NCI-H748 treated with DMSO at 0.1 percent for 48 hours (cell line): ENCODE measurements at places on chromosomes 13 and 19.

DNA sequence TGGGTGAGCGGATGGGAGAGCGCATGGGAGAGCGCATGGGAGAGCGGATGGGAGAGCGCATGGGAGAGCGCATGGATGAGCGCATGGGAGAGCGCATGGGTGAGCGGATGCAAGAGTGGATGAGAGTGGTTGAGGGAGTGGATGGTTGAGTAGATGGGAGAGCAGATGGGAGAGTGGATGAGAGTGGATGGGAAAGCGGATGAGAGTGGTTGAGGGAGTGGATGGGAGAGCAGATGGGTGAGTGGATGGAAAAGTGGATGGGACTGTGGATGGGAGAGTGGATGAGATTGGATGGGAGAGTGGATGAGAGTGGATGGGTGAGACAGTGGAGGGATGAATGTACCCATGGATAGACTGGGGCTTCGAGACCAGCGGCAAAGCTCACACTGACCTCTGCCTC lies 8.6 kb upstream of the TEKTIP1 start:
- DNase-seq: no peak

- peak; percentile 88 for DNase-seq
Measured at GRCh38 chr13:22235285-22235949, 564.5 kb downstream of the FGF9 start.

- no peak for DNase-seq
Measured at GRCh38 chr13:33263976-33264619, 21.5 kb downstream of the STARD13 start.

DNA sequence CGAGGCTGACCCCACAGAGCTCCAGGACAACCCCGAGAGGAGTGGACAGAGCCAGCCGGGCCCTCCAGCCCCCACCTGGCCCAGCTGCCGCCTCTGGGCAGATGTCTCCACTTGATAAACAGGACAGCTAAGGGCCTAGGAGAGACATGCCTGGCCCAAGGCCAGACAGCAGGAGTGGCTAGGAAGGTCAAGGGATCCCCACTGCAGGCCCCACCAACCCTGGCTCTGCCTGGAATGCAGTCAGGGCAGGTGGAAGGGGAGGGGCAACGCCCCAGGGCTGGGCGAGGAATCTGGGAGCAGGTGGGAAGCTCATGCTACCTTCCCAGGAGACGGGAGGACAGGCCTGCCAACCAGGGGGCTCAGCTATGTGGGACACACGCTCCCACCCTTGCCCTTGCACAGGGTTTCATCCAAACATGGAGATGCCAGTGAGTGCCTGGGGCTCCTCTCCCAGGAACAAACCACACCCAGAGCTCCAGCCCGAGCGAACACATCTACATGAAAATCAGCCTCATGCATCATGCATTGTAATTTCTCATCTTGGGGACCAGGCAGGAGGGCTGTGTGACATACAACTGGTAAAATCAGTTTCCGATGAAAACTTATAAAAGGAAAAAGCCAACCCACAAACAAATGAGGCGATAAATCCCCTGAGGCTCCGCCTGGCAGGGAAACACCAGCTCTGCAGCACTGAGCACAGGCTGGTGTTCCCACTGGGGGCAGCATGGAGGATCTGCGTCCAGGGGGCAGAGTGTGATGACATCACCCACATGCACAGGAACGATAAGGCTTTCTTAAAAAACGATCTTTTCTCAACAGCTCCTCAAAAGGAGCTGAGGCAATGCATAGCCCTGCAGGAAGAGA lies 25.0 kb downstream of the SH3GL1 start:
- no peak for DNase-seq

DNA sequence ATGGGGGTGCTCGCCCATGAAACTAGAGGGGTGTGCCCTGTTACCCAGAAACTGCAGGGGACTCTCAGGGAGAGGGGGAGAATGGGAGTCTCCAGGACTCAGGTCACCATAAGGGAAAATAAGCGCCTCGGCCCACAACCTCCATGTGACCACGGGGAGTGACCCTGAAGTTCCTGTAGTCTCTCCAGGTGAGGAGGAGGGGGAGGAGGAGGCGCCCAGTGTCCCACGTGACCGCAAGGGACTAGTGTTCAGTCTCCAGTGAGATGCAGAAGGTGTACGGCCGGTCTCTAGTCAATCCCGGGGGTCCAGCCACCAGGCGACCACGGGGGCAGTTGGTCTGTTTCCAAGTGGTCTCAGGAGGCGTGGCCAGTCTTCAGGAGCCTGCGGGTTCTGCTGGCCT lies 16.0 kb downstream of the TM6SF2 start:
- DNase-seq: no peak

DNA sequence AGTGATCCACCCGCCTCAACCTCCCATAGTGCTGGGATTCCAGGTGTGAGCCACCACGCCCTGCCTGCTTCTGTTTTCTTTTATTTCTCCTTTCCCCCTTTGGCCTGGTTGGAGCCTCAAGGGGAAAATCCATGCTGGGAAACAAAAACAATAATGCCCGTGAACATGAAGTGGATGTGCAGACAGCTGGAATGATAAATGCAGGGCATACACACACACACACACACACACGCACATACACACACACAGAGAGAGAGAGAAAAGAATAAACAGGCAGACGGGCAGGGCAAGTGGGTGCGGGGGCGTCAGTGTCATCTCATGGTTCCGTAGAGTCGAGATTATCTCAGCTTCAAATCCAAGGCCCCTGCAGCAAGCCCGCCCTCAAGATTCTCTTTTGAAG lies 4.4 kb upstream of the PLEKHF1 start:
- no peak for DNase-seq

DNA sequence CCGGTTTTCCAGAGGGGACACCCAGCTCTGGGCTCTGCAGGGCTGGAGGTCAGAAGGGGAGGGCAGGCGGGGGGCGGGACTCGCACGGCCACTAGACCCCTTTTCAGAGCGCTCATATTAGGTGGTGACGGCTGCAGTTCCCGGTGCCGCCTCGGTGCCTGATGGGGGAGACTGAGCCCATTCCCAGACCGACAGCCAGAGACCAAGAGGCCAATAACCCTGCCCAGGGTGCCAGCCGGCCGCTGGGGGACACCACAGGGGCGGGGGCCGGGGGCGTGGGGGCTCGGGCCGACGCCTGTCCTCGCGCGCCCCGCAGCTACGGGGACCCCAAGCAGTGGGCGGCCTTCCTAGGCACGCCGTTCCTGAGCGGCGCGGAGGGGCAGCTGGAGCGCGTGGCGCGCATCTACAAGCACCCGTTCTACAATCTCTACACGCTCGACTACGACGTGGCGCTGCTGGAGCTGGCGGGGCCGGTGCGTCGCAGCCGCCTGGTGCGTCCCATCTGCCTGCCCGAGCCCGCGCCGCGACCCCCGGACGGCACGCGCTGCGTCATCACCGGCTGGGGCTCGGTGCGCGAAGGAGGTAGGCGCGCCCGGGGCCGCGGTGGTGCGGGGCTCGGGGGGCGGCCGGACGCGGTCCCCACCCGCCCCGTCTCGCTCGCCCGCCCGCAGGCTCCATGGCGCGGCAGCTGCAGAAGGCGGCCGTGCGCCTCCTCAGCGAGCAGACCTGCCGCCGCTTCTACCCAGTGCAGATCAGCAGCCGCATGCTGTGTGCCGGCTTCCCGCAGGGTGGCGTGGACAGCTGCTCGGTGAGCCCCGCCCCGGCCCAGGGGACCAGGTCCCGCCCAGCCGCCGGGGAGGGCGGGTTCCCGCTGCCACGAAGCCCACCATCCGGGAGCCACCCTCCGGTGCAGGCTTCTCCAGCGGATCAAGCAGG lies 2.4 kb downstream of the TIMM13 start:
- no peak for DNase-seq

- no peak for DNase-seq
Measured at GRCh38 chr19:48755084-48755641, at the start of gene FGF21. TSS of gene FGF21 (plus strand) at chr19:48755524. CDS start at chr19:48756237, 713 bp downstream.

DNA sequence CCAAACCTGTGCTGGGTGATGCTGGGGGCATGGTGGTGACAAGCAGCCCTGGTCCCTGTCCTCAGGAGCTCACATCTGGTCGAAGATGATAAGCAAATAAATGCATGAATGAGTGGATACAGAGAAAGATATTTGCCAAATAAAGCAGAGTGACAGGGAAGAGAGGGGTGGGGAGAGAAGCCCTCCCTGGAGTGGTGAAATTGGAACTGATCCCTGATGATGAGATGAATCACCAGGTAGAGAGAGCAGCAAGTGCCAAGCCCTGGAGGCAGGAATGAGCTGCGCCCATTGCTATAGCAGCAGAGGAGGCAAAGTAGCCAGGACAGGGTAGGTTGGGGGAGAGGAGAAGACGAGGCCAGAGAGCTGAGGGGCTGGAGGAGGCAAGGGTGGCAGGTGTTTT lies 13.7 kb downstream of the FXYD5 start:
- no peak for DNase-seq

DNA sequence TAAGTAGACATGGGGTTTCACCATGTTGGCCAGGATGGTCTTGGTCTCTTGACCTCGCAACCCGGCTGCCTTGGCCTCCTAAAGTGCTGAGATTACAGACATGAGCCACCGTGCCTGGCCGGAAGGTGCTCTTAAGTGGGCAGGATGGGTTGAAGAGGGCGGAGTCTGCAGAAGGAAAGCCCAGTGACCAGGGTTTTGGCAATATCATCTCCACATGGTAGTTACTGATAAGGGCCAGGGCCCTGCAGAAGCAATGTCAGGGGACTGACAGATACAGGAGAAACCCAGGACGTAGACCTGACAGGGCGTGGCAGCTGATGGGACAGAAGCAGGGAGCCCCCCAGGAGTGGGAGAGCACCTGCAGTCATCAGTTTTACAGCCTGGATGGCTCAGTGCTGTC lies 45.7 kb upstream of the RNF113B start:
- no peak for DNase-seq

DNA sequence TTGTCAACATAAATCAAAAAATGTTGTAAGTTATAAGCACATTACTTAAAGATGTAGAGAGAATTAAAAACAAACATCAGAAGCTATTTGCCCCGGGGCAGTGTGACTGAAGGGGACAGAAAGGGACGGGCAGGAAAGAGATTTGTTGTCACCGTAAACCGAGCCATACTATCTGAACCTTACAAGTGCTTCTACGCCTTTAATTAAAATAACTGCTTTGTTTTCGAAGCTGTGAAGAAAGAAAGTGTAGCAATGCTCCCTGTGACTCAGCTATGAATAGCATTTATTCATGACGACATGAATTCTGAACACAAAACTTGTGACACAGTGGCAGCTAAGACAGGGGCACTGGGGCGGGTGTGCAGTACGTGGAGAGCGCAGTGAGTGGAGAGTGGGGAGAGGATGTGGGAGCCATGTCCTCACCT lies 30.0 kb downstream of the ZNF787 start:
- no peak for DNase-seq

GRCh38 chr19:19356901-19357566 lies 36.4 kb downstream of the MAU2 start:
- no peak for DNase-seq

- DNase-seq: no peak
Measured at GRCh38 chr13:76703621-76704288, 182.4 kb downstream of the KCTD12 start.

DNA sequence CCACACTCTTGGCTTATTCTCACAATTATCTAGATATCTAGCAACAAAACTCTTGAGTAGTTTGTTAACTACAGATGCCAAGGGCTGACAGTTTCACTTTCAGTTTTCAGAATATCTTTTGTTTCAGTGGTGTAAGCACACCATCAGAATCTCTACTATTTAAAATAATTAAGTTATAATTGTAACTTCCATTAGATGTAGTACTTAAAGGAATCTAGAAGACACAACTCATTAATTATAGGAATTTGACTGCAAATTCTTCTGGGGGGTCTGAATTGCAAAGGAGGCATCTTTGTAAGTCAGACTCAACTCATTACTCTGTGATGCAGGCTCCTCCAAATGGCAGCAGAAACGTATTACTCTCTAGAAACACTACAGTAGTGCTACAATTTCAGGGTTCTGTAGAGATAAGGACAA lies 44.9 kb upstream of the USPL1 start:
- peak; percentile 18 for DNase-seq

DNA sequence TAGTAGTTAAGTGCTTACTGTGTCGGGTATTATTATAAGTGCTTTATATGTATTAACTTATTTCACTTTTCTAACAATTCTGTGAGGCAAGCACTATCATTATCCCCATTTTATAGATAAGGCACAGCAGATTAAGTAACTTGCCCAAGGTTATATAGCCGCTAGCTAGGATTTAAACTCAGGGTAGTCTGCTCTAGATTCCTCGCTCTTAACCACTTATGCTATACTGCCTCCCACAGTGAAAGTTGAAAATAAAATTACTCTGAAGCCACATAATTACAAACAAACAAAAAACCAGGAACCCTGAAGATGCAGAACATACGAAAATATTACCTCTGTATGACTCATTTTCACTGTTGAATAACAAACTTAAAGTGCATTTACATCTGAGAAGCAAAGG lies 3.9 kb downstream of the TEX30 start:
- no peak for DNase-seq
